ENCODE measurements at places on chromosomes 2 and 18.
A peak's percentile ranks its signal among the peaks of the same experiment; 100 is the strongest.

- no peak for DNase-seq
Observed at GRCh38 chr2:88608184-88608583, 19.1 kb downstream of the EIF2AK3 start.

- DNase-seq = no peak
Observed at GRCh38 chr2:136027112-136027511, 41.7 kb upstream of the DARS1 start.

DNA sequence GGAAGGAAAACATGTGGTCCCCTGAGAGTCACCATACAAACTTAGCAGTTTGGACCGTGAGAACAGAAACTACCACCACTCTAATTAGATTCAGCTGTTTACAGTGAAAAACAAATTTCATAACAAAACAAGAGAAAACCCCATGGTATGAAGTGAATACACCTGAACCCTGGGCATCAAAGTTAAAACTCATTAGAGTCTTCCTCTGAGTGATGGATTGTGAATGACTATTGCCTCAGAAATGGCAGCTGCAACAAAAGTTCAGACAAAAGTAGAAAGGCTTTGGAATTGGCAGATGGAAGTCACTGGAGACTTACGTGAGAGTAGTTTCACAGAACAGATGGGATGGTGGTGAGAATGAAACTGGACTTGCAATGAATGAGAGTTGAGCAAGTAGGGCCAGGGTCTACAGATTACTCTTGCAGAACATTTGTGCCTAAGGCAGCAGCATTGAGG lies 98.0 kb downstream of the AAK1 start:
- DNase-seq = peak; percentile 39

DNA sequence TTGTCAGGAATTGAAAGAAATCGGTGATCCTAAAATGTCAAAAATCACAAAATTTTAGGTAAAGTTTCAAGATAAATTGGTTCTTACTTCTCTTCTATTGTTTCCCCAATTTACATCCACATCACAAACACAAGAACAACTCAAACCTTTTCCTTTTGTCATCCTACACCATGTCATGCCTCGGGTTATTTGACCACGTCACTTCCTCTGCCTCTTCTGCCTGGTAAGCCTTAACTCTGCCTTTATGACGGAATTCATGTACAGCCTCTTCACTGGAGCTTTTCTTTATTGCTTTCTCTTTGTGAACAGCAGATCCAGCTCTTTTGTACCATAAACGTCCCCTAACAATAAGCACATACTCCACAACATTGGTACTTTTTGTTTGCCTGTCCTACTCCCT lies 258.0 kb downstream of the DPP10 start:
- DNase-seq = no peak

DNA sequence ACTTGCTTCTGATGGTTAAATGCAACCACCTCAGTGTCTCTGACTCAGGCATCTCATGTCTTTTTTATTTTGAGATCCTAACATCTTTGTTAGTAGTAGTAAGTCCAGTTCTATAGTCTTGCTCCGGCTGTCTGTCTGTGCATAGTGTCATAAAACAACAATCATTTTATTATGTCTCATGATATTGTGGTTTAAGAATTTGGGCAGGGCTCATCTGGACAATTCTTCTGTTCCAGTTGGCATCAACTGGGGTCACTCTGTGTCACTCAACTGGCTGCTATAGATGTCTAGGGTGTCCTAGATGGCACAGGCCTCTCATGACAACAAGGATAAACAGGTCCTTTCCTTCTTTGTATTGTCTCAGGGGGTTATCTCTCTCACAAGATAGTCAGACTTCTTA lies 299.6 kb upstream of the ZNF521 start:
- no peak for DNase-seq

Data from NCI-H524 (cell line).